Adipose tissue (tissue), 3 donors: ENCODE measurements at places on chromosomes 5 and 9. TPM values are rescaled to one million over a fixed set of nuclear protein-coding genes. Genes with fewer than 3 reads are reported as not detected.

Gene ZNF367
- polyA plus RNA-seq = 0.22 TPM

Gene DOCK8
- polyA plus RNA-seq = 6.9 TPM

Gene LECT2
- not detected for polyA plus RNA-seq

Gene LRRC19
- polyA plus RNA-seq = not detected

Gene CARD19
- 12.5 TPM for polyA plus RNA-seq

Gene NMUR2
- polyA plus RNA-seq = not detected

Gene TSSK1B
- not detected for polyA plus RNA-seq

Gene IFNB1
- polyA plus RNA-seq = not detected

Gene TEX48
- not detected for polyA plus RNA-seq
